A549 treated with CORT108297 at 1 μM for 4 hours (cell line): ENCODE measurements at places on chromosomes 3 and 15. TPM values are rescaled to one million over a fixed set of nuclear protein-coding genes. Genes with fewer than 3 reads are reported as not detected.

SENP8 gene
- 1.7 to 2.1 TPM (median 1.8 TPM) in 5 replicates for total RNA-seq

INAFM2 gene
- 5.0 to 5.8 TPM (median 5.6 TPM) in 5 replicates for total RNA-seq

RNF168 gene
- total RNA-seq = 3.5 to 4.8 TPM (median 4.4 TPM) in 5 replicates

TMEM212 gene
- not detected in 5 replicates for total RNA-seq

MRPS25 gene
- total RNA-seq = 45.1 to 63.6 TPM (median 55.6 TPM) in 5 replicates

PPARG gene
- total RNA-seq = 36.5 to 40.3 TPM (median 39.3 TPM) in 5 replicates

NPAP1 gene
- total RNA-seq = not detected in 5 replicates

GPR149 gene
- not detected in 5 replicates for total RNA-seq

GOLGA8K gene
- 0.30 to 0.89 TPM (median 0.69 TPM) in 5 replicates for total RNA-seq

LRRIQ4 gene
- total RNA-seq = not detected in 5 replicates

EOMES gene
- total RNA-seq = 0.95 to 1.6 TPM (median 1.1 TPM) in 5 replicates

CTXN2 gene
- 0.02 to 0.05 TPM (median 0.03 TPM) in 4 of 5 replicates, not detected in the other for total RNA-seq

ARPP21 gene
- total RNA-seq = 0.02 to 0.08 TPM (median 0.06 TPM) in 3 of 5 replicates, not detected in the others

KATNBL1 gene
- 29.1 to 41.6 TPM (median 33.1 TPM) in 5 replicates for total RNA-seq

MORC1 gene
- total RNA-seq = not detected in 5 replicates

HYAL1 gene
- 0.37 to 0.52 TPM (median 0.44 TPM) in 5 replicates for total RNA-seq

GRIP2 gene
- total RNA-seq = 1.1 to 2.2 TPM (median 1.9 TPM) in 5 replicates

SEMA5B gene
- 0.15 to 0.63 TPM (median 0.23 TPM) in 5 replicates for total RNA-seq

PLA2G4E gene
- 0.02 TPM in 1 of 5 replicates, not detected in the others for total RNA-seq

TRMT10C gene
- total RNA-seq = 31.4 to 36.3 TPM (median 35.7 TPM) in 5 replicates

BRPF1 gene
- 15.5 to 20.8 TPM (median 18.6 TPM) in 5 replicates for total RNA-seq

MYH15 gene
- total RNA-seq = 0.17 to 0.26 TPM (median 0.19 TPM) in 5 replicates

CDCP1 gene
- 10.5 to 12.8 TPM (median 12.0 TPM) in 5 replicates for total RNA-seq

TM4SF4 gene
- total RNA-seq = 27.9 to 41.0 TPM (median 35.9 TPM) in 5 replicates

GALNT15 gene
- 0.05 to 0.18 TPM (median 0.15 TPM) in 5 replicates for total RNA-seq

CADM2 gene
- 0.07 to 0.46 TPM (median 0.30 TPM) in 4 of 5 replicates, not detected in the other for total RNA-seq

CHDH gene
- total RNA-seq = 1.9 to 2.6 TPM (median 2.5 TPM) in 5 replicates

TNFSF10 gene
- 0.09 to 0.22 TPM (median 0.14 TPM) in 5 replicates for total RNA-seq

CPNE9 gene
- 0.09 to 0.24 TPM (median 0.14 TPM) in 5 replicates for total RNA-seq

NANOGP8 gene
- total RNA-seq = not detected in 5 replicates

TLR9 gene
- 0.05 to 0.13 TPM in 2 of 5 replicates, not detected in the others for total RNA-seq

RAF1 gene
- total RNA-seq = 58.3 to 64.7 TPM (median 60.4 TPM) in 5 replicates

GOLGA6A gene
- total RNA-seq = 0.05 to 0.10 TPM (median 0.06 TPM) in 4 of 5 replicates, not detected in the other

CYP1A2 gene
- not detected in 5 replicates for total RNA-seq

CCDC13 gene
- 0.25 to 0.51 TPM (median 0.49 TPM) in 5 replicates for total RNA-seq

IMPG2 gene
- 0.01 TPM in 1 of 5 replicates, not detected in the others for total RNA-seq

COL6A5 gene
- total RNA-seq = not detected in 5 replicates

KCNMB2 gene
- not detected in 5 replicates for total RNA-seq

KCNAB1 gene
- total RNA-seq = not detected in 5 replicates

ARGFX gene
- not detected in 5 replicates for total RNA-seq

INSYN1 gene
- 1.3 to 1.8 TPM (median 1.5 TPM) in 5 replicates for total RNA-seq

PHLDB2 gene
- 15.6 to 26.6 TPM (median 24.5 TPM) in 5 replicates for total RNA-seq

CADPS gene
- not detected in 5 replicates for total RNA-seq

FMN1 gene
- total RNA-seq = 0.21 to 0.33 TPM (median 0.25 TPM) in 5 replicates

CNTN6 gene
- total RNA-seq = not detected in 5 replicates

FGD5 gene
- 0.02 to 0.03 TPM (median 0.02 TPM) in 3 of 5 replicates, not detected in the others for total RNA-seq

C3orf52 gene
- 10.6 to 14.8 TPM (median 14.3 TPM) in 5 replicates for total RNA-seq

CAPN7 gene
- 18.7 to 29.0 TPM (median 21.2 TPM) in 5 replicates for total RNA-seq

CHST13 gene
- total RNA-seq = 0.50 to 1.4 TPM (median 1.1 TPM) in 5 replicates

WNT7A gene
- total RNA-seq = 0.13 to 0.19 TPM (median 0.18 TPM) in 5 replicates

EEF1AKMT4 gene
- 9.9 to 14.1 TPM (median 12.6 TPM) in 5 replicates for total RNA-seq

ITIH1 gene
- not detected in 5 replicates for total RNA-seq

APBA2 gene
- total RNA-seq = 17.1 to 21.3 TPM (median 18.9 TPM) in 5 replicates

KIF9 gene
- 18.4 to 23.4 TPM (median 20.7 TPM) in 5 replicates for total RNA-seq

CNTN4 gene
- not detected in 5 replicates for total RNA-seq

PLSCR4 gene
- 4.7 to 6.5 TPM (median 5.2 TPM) in 5 replicates for total RNA-seq
